ENCODE measurements at places on chromosomes 12 and 14. TPM values are rescaled to one million over a fixed set of nuclear protein-coding genes. Genes with fewer than 3 reads are reported as not detected.

Gene OTOGL
- 0.35 TPM for total RNA-seq

Gene ASB2
- total RNA-seq = 2.3 TPM

Gene TBX5
- total RNA-seq = 0.21 TPM

Gene OR4E2
- not detected for total RNA-seq

Gene NKX2-1
- not detected for total RNA-seq

Gene KLRC2
- not detected for total RNA-seq

Gene MLF2
- total RNA-seq = 292 TPM

Gene SERPINA12
- total RNA-seq = not detected

Gene FAIM2
- total RNA-seq = 2.0 TPM

Gene KCNMB4
- 18.0 TPM for total RNA-seq

Gene CLEC2B
- not detected for total RNA-seq

Gene LRRC23
- 9.1 TPM for total RNA-seq

Measured in GM23338 (cell line).